Smooth muscle cell of trachea (primary cell): ENCODE measurements at places on chromosomes 2 and 18. TPM values are rescaled to one million over a fixed set of nuclear protein-coding genes. Genes with fewer than 3 reads are reported as not detected.

LIMS3 gene
- 2.3 TPM in 1 of 2 replicates, not detected in the other for total RNA-seq

FAM228A gene
- 1.3 and 6.0 TPM in 2 replicates for total RNA-seq

GPR55 gene
- not detected in 2 replicates for total RNA-seq

SIX2 gene
- 0.17 TPM in 1 of 2 replicates, not detected in the other for total RNA-seq
